ENCODE measurements at places on chromosomes 2 and 18. TPM values are rescaled to one million over a fixed set of nuclear protein-coding genes. Genes with fewer than 3 reads are reported as not detected.
A peak's percentile ranks its signal among the peaks of the same experiment; 100 is the strongest.

GRCh38 chr18:54268751-54269150 lies 566 bp upstream of the POLI start:
- H3K27me3 ChIP-seq, result no peaks in the 10 kb centered on the region
- H3K4me1 ChIP-seq, result peaks cover 5% of the 10 kb centered on the region
- H3K27ac ChIP-seq, result peak overlapping the region; percentile 79

GRCh38 chr18:41982942-41983660 lies 28.1 kb downstream of the PIK3C3 start:
- H3K4me1 ChIP-seq, result no peaks in the 10 kb centered on the region
- H3K4me3 ChIP-seq, result no peak overlapping the region
- DNase-seq, result no peak
- H3K27me3 ChIP-seq, result no peaks in the 10 kb centered on the region

DNA sequence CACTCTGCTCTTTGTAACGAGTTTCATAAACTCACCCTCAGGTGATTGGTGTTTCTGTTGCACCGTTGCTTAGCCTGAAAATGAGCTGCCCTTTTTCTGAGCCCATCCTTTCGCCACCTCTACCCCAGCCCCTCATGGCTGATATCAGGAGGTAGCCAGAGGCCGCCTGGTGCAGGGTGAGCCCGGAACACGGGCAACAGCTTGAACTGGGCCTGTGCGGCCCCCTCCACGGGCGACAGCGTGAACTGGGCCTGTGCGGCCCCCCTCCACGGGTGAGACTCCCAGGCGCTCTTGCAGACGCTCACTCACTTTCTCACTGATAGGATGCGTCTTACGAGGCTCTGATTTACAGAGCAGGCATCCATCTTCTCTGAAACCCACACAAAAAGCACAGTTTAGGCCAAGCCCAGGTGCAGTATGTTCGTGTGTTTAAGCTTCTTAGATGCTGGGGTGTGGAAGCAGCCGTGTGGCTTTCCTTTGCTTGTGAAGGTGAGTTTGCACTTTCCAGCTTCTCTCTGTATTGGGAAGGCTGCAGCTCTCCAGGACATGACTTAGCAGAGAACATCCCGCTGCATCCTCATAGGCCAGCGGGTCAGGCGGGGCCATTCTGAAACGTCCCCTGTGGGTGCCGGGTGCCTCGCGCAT lies 83.5 kb downstream of the NFATC1 start:
- no peaks in the 10 kb centered on the region for H3K36me3 ChIP-seq
- no peak overlapping the region for H3K4me3 ChIP-seq
- no peaks in the 10 kb centered on the region for H3K4me1 ChIP-seq
- H3K27ac ChIP-seq, result no peak overlapping the region

DNA sequence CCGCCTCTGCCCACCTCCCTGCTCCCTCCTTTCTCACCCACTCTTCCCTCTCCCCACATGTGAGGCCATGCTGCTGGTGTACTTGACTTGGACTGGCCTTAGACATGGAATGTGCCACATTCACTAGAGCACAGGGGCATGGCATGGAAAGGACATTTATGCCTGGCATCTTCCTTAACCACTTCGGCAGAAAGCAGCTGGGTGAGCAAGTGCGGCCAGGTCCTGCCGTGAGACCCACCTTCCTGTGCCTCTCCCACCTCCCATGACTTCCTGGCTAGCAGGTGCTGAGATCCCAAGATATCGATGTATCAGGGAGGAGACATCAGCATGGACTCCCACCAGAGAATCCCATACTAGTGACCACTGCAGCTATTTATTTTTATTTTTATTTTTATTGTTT lies 13.0 kb downstream of the GPR55 start:
- H3K27ac ChIP-seq, result no peak overlapping the region
- no peak overlapping the region for H3K4me3 ChIP-seq

Gene NAT8
- not detected for total RNA-seq

Gene SCG2
- total RNA-seq, result 0.97 TPM

Gene WNT10A
- not detected for total RNA-seq

Measured in ovary (tissue), 10 donors.